ENCODE measurements at places on chromosomes 1 and 21.

DNA sequence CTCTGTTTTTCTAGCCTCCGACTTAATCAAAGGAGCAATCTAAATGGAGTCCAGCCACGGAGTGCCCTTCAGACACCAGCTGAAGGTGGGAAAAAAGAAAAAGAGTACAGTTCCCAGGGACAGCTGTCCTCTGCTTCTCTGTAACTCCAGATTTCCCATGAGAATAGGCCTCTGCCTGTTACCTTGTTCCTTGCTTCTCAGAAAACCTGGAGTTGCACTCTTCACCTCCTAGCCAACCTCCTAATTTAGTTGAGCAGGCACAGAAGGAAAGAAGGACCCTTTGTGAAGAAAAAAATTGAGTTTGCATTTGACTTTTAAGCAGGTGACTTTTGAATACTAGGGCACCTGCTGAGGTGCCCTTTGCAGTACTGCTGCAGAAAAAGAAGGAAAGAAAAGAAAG lies 8.3 kb downstream of the BARHL2 start:
- no peak for DNase-seq

- no peak for DNase-seq
Observed at GRCh38 chr1:19448491-19449439, 36.6 kb downstream of the CAPZB start.

DNA sequence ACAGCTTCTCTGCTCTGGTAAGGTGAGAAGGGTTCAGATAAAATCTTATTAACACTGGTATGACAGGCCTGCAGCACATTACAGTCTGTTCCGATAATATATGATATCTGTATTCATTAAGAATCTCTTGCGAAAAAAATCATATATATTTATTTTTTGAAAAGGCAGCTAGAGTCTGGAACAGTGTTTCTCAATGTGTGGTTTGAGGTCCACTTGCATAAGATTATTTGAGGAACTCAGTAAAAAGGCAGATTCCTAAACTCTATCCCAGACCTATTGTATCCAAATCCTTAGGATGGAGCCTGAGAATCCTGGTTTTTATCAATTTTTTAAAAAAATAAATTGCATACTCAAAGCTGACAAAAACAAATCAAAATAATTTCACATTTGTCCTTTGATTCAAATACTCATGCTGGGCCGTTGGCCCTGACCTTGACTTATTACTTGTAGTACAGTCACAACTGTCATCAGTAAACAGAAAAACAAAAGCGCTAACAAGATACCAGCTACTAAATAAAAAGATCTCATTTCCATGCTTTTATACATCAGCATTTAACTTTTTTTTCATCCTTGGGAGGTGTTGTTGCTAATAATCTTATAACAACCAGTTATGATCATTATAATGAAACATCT lies 60.6 kb downstream of the RGS2 start:
- no peak for DNase-seq

- no peak for DNase-seq
Observed at GRCh38 chr1:51829058-51829457, 49.5 kb downstream of the NRDC start.

- DNase-seq: no peak
Observed at GRCh38 chr1:209708297-209708696, 3.7 kb downstream of the HSD11B1 start.

DNA sequence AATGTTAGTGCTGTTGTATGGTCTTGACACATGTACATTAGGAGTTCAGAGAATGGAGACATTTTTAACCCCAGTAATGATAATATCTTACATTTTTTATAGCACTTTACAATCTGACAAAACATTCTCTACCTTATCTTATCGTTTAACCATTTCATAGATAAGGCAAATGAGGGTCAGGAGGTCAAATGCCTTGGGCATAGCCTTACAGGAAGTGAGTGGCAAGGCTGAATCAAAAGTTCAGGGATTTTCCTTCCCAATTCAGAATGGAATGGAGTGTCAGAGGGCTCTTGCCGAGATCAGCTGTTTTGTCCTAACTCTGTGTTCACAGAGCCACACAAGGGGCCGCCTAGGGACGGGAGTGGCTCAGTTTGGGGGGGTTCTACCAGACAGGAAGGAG lies 57.6 kb upstream of the AK4 start:
- no peak for DNase-seq

DNA sequence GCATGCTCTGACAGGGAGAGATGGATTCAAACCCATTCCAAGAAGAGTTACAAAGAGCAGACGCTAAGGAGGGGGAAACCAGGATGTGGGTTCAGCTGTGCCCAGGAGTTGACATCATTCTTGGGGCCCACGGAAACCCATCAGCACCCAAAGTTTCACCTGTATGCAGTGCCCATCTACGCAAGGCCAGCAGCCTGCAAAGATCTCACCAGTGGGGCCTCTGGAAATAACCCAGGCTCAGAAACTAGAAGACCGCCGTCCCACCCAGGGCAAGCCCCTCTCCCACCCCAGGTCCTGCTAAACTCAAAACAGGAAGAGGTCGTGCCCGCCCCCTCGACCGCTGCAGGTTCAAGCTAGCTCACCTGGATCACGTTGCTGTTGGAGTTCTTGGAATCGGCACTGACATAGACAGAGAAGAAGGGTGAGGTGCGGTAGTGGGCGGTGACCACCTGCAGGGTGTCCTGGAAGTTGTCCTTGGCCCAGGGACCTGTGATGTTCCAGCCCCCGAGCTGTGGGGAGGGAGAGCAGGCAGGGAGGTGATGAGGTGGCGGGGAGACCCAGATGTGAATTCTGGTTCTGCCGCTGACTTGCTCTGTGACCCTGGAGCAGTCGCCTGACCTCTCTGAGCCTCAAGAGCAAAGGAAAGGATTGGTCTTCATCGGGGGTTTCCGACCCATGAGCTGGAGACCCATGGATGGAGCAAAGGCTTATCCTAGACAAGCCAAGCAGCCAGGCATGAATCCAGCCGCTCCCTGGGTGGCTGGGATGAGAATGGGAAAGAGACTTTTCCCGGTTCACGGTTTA lies 31.7 kb downstream of the ECE1 start:
- no peak for DNase-seq

GRCh38 chr1:99007366-99007765 lies 2.7 kb upstream of the PLPPR5 start:
- DNase-seq: no peak

DNA sequence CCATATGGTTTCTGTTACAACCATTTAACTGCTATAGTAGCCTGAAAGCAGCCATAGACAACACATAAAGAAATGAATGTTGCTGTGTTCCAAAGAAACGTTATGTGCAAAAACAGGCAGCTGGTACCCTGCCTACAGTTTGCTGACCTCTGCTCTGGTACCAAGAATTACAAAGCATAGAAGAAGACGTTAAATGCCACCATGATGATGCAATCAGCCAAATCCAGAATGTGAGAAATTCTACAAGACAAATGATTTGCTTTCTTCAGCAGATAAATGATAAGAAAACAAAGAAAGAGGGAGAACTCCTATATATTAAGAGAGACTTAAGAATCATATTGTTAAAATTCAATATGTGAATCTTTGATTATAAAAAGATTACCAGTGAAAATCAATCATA lies 97.8 kb upstream of the PDE4B start:
- DNase-seq: no peak

DNA sequence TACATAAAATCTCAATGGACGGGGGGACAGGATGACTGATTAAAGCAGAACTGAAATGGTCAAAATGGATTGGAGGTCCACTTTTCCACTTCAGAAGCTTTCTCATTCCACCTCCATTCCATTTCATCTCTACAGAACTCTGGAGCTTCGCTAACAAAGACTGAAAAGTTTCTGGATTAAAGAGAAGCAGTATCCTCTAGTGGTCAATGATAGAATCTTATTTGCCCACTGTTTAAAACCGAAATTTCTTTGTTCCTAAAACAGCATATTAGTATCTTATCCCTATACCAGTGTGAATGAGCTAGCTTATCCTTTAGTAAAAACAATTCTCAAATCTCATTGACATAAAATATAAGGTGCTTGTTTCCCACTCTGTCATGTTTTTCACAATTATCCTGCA lies 890.6 kb downstream of the KCNT2 start:
- no peak for DNase-seq

All from occipital lobe (tissue), 3 donors.